GM20000 (cell line): ENCODE measurements at places on chromosomes 2 and 18.
A peak's percentile ranks its signal among the peaks of the same experiment; 100 is the strongest.

- no peak for DNase-seq
Observed at GRCh38 chr2:106700616-106701015, 185.4 kb downstream of the ST6GAL2 start.

GRCh38 chr18:47143153-47143552 lies 7.1 kb downstream of the HDHD2 start:
- DNase-seq: no peak

DNA sequence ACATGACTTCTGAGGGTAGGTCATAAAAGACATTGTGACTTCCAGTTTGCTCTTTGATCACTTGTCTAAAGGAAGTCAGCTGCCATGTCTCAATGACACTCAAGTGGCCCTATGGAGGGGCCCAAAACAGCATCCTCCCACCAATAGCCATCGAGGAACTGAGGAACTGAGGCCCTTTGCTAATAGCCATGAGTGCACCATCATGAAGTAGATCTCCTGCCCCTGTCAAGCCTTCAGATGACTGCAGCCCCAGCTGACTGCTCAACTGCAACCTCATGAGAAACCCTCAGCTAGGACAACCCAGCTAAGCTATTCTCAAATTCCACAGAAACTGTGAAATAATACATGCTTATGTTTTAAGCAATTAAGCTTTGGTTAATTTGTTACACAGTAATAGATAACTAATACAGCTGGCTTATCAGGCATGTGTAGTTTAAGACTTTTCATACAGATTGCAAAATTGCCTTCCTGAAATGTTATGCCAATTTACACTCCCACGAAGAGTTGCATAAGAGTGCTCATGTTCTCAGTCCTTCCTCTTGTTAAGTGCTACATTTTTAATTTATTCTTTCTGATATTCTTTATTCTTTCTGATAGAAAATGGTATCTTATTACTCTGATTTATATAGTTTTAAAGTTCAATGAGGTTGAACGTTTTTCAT lies 105.6 kb upstream of the NDUFV2 start:
- DNase-seq: no peak

DNA sequence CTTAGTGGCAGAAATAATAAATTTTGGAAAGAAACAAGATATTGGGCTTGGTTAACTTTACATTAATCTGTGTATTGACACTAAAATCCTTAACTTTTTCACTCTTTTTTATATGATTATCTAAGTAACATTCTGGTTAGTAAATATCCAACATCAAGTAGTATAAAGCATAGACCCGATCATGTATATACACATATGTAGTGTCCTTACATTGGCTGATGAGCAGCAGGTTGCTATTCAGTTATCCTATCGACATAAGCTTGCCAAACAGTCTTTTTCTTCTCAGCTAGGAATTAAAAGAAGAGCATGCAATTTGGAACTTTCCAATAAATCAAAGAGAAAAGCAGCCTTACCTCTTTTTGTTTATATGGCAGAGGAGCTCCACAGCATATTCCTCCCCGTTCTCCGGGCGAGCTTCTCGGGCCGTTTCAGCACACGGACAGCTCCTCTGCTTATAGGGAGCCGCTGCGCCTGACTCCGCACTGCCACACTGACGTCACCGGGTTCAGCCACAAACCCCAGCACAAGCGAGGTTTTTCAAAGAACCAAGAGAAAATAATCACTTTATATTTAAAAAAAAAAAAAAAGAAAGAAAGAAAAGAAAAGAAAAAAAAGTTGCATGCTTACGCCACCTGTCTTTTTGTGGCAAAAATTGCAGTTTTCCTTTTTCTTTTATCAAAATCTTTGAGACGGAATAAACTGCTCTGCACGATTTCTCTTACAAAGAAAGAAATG lies at the start of gene SCG2:
Gene SCG2, minus strand, starts transcription at position 430 of the 735 bp plus-strand sequence. CDS start 3,079 bp downstream, outside the sequence.
- peak; percentile 54 for DNase-seq

GRCh38 chr2:47486841-47487497 lies 84.0 kb downstream of the MSH2 start:
- DNase-seq: peak; percentile 45

DNA sequence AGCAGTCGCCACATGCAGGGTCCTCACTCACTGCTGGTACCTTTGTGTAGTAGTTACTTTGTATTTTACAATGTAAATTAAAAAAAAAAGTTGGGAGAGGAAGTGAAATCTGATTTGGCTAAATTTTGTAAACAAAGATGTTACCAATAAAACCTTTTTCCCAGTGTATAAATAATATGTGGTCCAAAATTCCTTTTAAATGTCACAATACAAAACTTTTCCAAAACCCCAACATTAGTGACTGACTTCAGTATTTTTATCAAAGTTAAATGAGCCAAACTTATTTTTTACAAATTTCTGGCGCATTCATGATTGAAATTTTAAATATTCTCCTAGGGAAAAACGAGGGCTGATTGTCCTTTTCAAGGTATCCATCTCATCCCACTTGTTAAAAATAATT lies 239.9 kb downstream of the AGAP1 start:
- DNase-seq: no peak

- DNase-seq: no peak
Observed at GRCh38 chr18:51754566-51754965, 557.1 kb upstream of the MEX3C start.

DNA sequence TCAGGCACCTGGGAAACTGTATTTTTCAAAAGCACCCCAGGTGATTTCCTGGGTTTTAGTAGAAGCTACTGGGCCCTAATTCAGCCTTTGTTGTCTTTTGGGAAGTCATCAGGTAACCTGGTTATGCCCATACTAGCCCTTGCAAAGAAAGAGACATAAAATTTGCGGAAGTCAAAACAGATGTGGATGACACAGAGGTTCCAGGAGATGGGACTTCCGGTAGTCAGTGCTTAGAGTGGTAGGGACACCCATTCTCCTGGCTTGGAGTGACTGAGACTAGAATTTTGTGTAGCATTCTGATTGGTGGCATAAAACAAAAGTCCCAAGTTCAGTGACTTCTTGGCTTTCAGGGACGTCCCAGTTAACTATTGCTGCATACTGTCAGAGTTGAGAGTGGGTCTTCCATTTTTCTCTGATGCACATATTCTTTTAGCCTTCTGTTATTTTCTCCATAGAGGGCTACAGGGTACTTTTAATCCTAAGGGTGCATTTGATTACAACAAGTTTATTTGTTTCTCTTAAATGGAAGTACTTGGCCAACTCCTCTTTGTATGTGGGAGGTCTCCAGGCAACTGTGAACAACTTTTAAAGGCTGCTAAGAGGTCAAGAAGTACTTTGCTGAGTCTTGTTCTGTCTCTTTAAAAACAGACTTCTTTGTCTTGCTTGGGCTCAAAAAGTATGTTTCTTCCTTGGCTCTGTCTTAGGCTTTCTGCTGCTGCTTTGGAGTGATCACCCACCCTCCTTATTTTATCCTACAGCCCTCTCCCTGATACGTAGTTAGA lies 8.8 kb downstream of the NAB1 start:
- no peak for DNase-seq

DNA sequence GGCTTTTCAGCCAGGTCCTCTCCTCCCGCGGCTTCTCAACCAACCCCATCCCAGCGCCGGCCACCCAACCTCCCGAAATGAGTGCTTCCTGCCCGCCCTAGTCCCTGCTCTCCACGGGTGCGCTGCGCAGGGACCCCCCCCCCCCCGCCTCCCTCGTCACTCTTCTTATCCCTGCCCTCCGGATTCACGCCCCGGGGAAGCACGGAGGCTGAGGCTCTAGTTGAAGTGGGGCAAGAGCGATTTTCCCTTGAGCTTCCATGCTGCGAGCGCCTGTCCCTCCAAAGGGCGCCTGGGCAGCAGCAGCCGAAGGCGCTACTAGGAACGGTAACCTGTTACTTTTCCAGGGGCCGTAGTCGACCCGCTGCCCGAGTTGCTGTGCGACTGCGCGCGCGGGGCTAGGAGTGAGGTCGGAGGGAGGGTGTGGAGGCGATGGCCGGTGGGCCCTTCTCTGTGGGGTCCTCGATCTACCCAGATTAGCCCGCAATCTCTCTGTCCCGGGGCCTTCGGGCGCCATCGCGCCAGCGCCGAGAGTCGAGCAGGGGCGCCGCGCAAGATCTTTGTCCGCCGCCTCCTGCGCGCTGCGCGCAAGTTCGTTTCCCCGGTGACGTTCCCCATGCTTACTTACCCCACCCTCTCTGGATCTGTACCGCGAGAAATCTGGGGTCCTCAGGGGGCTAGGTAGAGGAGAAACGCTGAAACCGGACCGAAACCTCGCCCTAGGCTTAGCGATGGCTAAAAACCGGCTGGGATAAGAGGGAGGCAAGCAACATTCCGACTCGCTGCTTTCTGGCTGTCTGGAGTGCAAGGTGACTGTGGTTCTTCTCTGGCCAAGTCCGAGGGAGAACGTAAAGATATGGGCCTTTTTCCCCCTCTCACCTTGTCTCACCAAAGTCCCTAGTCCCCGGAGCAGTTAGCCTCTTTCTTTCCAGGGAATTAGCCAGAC lies 677 bp downstream of the GAD1 start:
- DNase-seq: peak; percentile 40

- DNase-seq: no peak
Observed at GRCh38 chr2:173568054-173568453, 213.4 kb downstream of the CDCA7 start.

DNA sequence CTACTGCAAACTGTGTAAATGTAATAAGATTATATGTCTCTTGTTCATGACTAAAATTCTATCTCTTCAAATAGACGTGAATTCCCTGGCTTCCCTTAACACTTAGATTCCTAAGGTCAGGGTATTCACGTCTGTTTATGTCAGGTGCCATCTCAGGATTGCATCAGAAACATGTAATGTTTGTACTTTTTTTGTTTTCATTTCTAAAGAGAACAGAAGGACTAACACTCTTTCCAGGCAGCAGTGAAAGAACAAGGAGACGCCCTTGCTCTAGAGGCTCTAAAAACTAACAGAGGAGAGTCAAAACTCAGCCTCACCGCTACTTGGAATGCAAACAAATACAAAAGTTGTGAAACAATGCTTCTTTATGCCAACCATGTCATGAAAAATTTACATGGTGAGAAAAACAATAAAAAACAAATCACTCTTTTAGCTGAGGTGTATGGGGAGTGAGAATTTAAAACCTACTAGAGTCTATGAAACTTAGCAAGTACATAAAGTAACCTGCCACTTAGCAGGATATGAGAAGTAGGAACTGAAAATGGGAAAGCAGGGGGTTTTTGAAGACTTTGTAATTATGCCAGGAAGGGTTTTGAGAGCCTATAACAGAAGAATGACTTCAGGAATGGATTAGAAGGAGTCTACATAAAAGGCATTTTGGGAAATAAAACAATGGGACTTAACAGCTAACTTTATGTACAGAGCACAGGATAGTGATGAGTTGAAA lies 522.7 kb downstream of the THSD7B start:
- DNase-seq: no peak

DNA sequence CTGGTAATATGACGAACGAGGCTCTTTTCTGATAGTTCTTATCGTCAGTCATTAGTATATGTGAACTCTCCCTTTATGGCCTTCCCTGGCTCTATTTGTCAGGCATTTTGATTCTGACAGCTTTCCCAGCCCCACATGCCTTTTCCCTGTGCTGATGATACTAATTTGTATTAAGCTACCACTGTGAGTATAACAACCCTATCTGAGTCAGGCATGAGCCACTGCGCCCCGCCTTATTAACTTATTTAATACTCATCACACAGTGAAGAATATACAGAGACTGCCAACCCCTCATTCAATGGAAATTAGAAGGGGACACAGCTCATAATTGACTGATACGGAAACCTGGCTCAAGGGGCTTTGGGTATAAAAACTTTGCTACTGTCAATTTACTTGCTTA lies 140.0 kb downstream of the NETO1 start:
- DNase-seq: no peak

DNA sequence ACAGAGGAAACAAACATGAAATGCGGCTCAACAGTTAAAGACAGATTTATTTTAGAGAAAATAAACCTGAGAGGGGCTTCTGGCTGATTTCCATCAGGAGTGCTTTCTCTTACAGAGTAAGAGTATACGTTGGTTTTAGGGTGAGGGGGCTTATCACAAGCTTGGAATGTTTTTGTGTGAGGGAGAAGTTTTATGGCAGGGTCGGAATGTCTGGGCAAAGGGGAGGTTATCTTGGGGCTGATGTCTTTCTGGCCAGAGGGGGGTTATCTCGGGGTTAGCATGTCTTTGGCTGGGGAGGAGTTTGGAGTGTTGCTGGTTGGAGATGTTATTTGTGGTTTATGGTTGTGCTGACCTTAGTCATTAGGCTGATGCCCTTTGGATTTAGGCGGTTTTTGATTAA lies 22.1 kb downstream of the PTRHD1 start:
- DNase-seq: no peak

DNA sequence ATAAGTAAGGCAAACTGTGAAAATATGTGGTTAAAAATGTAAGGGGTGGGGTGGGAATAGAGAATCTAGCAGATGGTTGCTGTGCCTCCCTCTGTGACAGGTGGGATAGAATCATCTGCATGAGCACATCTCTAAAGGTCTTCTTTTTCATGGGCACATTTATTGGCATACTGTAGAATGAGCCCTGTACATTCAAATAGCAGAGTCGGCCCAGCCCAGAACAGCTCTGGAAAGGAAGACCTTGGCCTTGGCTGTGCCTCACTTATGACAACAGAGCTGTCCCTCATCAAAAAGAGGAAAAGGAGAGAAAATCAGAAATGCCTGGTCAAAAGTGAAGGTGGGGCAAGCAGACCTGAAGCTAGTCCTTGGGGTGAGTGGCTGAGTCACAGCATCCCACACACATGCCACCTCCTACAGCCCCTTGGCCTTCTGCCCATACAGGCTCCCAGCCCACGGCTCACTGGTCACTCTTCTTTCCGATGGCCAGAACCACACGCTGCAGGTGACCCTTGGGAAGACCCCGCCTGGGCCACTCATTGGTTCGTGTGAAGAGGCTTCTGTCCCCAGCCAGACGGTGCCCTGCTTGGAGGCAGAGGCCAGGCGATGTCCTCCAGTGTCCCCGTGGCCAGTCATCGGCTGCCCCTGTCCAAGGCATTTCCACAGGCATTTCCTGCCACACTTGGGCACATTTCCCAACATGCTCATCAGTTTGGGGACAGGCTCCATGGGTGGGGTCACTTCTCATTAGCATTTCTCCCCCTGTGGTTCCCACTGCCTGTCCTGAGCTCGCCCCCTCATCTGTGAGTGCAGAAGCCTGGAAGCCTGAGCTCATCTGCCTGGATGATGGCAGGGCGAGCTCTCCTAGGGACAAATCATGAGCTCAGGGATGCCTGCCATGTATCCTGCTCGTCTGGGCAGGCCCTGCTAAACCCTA lies 113.6 kb downstream of the MCFD2 start:
- no peak for DNase-seq
